Sigmoid colon (tissue), 7 donors: ENCODE measurements at places on chromosomes 16 and 17. TPM values are rescaled to one million over a fixed set of nuclear protein-coding genes. Genes with fewer than 3 reads are reported as not detected.

Gene NXPH3
- 21.3 TPM for total RNA-seq

- DNase-seq, result no peak
These were observed 24.9 kb downstream of the SBK1 start for GRCh38 chr16:28317040-28317880.

DNA sequence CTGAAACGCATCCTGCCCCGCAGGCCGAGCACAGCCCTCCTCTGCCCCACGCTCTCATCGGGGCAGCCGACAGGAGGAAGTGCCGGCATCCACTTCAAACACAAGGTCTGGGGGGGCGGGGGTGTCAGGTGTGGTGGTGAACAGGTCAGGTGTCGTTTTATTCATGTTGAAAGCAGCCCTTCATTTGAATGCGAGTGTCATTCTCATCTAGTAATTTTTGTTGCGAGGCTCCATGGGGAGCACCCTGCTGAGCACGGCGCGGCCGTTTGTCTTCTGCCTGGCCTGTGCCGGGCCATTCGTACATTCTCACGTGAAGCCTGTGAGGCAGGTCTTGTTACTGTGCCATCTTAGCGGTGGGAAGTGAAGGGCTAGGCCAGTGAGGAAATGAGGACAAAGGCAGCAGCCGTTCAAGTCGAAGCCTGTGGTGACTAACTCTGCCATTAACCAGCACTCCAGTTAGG, 1.9 kb downstream of the ACSF3 start:
- no peak for DNase-seq

Gene RNF222
- total RNA-seq, result not detected

DNA sequence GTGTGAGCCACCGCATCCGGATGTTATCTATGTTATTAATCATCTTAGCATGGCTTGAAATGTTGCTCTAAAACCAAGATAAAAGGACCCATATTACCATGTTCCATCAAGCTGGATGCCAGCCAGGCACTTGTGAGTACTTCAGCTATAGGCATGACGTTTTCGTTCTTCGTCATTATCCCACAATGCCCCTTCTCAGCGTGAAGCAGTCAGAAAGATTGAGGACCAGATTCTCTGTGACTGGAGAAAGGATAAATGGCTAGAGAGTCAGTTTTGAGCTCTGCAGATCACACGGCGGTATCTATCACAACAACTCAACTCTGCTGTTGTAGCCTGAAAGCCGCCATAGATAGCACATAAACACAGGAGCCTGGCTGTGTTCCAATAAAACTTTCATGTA, 29.8 kb upstream of the LCMT1 start:
- DNase-seq, result no peak

Gene SLC47A2
- total RNA-seq, result not detected

DNA sequence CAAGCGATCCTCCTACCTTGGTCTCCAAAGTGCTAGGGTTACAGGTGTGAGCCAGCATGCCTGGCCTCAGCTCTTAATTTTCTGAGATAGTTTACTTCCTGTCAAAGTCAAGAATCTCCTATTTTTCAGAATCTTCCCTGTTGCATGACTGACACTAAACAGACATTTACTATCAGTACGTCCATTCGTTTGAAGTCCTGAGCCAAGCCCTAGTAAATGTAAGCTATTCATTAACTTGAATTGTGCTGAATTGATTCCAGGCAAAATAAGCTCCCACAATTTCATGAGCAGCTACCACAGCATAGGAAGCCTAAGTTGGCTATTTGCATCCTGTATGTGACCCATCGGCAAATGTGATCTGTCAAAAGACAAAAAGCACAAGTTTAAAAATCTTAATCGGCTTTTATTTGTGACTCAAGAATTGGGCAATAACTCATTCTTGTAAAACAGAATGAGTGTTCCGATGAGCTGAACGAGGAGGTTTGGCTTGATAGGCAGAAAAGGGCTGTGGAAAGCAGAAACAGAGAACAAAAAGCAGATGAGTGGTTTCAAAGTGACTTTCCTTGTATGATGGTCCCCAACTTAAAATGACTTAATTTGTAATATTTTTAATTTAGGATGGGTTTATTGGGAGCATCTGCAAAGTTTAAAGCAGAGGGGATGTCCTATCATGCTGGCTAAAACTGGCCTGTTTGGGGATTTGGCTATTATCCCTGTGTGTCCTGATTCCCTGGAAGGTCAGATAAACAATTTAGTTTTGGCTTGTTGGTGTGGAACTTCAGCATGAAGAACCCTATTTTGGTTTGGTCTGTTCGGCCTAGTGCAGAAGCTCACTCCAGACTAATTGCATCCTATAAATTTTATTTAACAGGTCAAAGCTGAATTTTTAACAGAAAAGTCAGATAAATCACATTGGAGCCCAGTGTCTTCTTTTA, 14.2 kb downstream of the RNF112 start:
- DNase-seq, result no peak

DNA sequence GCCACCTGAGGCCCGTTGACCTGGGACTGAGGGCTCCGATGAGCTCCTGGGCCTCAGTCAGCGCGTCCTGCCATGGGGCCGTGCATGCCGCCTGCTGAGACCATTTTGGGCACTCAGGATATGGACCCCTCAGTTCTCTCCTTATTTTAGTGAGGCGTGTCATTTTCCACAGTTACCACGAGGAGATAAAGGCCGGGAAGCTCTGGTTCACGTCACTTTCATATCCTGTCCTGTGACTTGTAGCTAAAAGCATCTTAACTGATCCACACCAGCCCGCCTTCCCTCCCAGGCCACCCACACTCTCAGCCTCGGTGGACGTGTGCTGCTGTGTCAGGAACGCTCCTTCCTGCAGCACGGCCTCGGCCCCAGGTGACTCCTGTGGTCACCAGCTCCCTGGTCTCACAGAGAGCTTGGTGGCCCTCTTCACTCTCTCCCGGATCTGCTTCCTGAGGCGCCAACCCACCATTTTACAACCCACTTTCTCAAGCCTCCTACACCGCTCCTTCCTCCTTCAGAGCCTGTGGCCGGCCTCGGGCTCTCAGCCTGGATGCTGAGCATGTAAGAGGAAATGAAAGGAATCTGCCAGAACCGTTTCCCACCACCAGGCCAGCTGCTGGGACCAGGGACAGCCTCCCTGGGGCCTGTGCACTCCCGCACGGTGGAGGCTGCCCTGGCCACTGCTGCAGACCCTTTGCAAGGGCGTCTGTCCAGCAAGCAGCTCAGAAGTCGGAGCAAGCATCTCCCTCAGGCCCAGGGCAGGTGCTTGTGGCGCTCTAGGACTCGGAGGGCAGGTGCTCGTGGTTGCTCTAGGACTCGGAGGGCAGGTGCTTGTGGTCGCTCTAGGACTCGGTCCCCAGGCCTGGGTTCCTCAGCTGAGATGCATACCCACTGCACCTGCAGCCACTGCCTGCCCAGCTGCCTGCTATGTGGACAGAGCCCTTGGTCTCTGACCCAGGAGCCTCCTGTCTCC, 23.9 kb upstream of the FASN start:
- DNase-seq, result no peak

- DNase-seq, result no peak
These were observed 116.0 kb upstream of the GOT2 start for GRCh38 chr16:58850019-58850677.

- no peak for DNase-seq
These were observed 75.8 kb upstream of the ZNF469 start for GRCh38 chr16:88306860-88307545.

DNA sequence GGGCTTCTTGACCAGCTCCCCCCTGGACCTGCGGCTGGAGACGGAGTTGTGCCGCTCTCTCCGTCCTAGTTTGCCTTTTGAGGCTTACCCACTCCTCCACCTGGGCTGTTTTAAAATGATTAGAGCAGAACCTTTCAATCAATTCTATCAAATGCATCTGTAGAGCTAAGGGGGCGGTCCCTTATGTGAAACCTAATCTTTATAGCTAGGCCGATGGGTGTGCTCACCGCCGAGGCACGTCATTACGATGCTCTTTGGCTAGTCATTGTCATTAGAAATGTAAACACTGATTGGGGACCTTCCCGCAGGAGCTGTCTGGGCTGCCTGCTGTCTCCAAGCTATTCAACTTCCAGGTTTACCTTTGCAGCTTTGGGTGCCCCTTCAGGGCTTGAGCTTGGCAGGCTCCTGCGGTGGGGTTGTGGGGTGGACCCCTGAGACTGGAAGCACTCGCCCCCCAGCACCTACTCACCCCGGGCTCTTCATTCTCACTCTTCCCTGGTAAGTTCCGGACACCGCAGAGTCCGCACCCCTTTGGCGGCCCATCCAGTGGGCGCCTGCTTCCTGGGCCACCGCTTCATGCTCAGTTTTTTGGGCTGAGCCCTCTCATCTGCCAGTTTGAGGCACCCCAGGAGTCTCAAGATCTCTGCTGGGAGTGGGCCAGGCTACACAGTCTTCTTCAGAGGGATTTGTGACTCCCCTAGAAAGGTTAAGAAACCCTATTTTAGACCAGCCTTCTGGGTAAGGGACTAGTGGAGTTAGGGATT, 20.9 kb upstream of the IL17C start:
- no peak for DNase-seq

DNA sequence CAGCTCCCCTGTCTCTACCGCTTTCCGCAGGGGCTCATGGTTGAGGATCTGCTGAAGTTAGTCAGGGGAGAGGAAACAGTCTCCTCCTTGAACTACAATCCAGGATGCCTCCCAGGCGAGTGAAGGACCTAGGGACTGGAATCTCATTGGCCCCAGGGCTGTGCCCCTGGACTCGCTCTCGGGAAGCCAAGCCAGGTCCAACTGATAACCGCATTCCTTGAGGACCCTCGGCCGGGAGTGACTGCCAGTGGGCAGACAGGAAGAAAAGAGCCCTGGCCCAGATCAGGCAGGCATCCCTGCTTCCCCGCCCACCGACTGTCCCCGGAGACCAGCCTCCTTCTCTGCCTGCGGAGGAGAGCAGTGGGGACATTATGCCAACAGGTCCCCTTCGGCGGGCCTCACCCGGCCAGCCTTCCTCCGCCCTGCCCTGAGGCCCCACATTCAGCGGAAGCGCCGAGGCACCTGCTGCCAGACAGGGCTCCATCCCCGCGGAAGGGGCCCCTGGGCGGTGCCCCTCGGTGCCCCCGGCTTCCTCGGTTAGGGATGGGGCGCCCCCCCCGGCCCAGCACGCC, 776 bp downstream of the LRRC75A start:
- DNase-seq, result no peak

- no peak for DNase-seq
These were observed 173.4 kb upstream of the CIBAR2 start for GRCh38 chr16:85285681-85286065.

DNA sequence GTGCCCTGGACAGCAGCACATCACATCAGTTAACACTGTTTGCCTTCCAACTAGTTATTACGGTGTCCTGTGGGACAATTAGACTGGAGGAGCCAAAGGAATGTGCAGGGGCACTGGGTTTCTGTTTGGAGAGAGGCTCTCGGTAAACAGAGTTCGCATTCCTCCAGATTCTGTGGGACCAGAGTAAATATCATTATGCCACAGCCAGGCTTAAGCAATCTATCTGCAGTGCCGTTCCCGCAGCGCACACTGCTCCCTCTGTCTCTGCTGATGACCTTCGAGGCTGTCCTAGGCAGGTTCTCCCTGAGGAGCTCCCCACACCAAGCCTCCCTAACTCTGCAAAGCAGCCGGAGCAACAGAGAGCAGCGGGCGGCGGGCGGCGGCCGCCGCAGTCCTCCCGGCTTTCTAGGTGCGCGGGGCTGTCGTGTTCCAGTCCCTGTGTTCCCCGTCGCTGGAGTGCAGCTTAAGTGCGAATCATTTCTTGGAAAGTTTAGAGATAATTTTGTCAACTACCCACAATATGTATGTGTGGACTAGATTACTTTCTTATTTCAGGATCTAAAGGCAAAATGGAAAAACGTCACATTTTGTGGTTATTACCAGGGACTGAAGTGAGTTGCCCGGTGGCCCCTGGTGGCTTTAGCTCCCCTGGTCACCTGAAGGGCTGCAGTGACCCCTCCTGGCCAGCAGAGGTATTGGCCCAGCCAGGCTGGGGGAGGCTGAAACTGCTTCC, 43.3 kb downstream of the PGS1 start:
- peak; percentile 88 for DNase-seq

DNA sequence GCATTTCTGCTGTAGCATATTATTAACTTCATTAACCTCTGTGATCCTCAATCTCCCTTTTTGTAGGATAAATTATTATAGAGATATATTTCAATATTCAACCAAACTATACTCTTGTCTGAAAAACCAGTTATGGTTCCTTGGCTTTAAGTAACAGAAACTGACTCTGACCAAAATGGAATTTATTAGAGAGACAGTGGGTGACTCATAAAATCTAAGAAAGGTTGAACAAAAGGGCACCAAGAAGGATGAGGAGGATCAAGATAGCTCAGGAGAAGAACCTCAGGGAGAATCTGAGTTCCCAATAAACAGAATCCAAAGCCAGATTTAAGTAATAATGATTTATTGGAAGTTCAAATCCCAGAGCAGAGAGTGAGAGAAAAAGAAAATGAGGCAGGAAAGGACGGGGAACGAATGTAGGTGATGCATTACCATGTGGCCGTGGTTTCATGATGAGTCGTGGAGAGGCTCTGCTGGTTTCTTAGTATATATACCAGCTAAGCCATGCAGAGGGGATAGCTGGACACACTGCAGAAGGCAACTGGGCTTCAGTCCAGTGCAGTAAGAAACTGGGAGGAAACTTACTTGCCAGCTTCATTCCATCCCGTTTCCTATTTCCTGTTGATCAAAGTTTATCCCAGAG, 151.5 kb upstream of the GOT2 start:
- DNase-seq, result no peak

DNA sequence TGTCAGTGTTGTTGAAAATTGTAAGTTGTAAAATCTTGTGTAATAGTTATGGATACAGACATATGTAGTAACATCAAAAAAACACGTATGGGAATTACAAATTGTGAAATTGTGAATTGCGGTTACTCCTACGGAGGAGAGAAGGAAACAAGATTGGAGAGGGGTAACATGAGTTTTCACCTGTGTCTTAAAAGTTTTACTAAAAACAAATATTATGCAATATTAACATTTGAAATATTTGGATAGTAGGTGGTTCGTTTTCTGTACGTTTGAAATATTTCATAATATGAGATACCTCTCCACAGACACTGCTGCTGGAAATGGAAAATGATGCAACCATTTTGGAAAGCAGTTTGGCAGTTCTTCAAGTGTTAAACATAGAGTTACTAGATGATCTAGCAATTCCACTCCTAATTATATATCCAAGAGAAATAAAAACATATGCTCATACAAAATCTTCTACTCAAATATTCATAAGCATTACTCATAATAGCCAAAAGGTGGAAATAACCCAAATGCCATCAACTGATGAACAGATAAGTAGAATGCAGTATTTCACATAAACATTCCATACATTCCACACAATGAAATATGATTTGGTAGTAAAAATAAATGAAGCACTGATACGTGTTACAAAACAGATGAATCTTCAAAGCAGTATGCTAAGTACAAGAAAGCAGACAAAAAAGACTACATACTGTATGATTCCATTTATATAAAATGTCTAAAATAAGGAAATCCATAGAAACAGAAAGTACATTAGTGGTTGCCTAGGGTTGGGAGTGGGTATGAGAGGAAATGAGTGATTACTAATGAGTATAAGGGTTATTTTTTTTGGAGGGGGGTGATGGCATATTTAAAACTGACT, 40.7 kb upstream of the ABCA10 start:
- DNase-seq, result no peak

- DNase-seq, result no peak
These were observed 187.6 kb downstream of the FTO start for GRCh38 chr16:53891409-53892139.

- no peak for DNase-seq
These were observed 132.0 kb downstream of the BRIP1 start for GRCh38 chr17:61731330-61731729.

Gene IKZF3
- total RNA-seq, result 1.5 TPM

Gene PHOSPHO1
- not detected for total RNA-seq

Gene ASGR1
- total RNA-seq, result 0.36 TPM
